Endothelial cell (in vitro differentiated cells): ENCODE measurements at places on chromosomes 1 and 21. TPM values are rescaled to one million over a fixed set of nuclear protein-coding genes. Genes with fewer than 3 reads are reported as not detected.

- no peak for DNase-seq
Measured at GRCh38 chr1:174789399-174789798, 210.3 kb upstream of the CACYBP start.

The DYNLT4 gene
- total RNA-seq, result 1.4 TPM

DNA sequence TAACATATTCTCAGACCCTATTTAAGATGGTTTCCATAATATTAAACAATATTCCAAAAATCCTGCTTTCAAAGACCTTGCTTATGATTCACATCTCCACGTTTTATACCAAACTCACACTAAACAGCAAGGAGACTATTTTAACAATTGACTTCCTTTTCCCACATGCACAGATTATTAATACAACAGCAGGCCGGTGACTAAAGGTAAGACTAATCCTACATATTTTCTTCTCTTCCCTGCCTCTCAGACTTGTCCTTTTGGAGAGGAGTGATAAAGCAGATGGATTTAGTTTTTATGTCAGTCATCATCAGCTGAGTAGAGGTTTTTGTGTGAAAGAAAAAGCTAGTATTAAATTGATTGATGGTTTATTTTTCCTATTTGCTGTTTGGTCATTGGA is 400.6 kb downstream of the NTNG1 start:
- DNase-seq, result no peak

DNA sequence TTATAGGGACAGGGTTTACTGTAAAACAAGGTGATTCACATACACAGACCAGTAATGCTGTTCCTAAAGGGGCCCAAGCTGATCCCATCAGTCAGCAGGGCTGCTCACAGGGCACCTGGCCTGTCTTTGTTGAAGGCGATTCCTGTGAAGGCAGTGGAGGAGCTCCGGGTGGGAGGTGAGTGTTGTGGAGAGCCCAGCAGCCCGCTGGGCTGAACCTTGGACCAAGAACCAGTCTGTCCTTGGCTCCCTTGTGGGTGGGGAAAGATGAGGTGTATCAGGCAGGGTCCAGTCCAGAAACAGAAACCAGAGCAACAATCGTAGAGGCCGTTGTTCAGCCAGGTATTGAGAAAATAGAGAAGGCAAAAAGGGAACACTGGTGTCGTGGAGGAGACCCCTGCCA is 12.5 kb downstream of the PDXK start:
- no peak for DNase-seq

DNA sequence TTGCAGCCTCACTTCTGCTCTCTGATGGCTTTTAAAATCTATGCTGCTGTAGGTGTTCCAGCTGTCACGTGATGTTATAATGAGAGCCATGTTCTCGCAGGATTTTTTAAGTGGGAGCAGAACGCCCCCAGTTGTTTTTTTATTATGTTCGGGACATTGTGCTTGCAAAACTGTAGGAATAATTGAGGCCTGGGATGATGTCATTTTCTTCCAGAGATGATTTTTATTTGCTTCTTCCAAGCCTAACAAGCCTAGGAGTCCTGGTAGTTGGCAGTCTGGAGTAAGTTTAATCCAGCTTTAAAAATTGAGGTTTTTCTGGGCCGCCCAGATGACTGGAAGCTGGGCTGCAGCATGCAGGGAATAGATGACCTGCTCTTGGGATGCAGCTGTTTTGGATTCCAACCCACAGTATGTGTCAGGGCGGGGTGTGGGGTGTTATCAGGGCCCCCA is 34.6 kb upstream of the CHIT1 start:
- DNase-seq, result no peak

DNA sequence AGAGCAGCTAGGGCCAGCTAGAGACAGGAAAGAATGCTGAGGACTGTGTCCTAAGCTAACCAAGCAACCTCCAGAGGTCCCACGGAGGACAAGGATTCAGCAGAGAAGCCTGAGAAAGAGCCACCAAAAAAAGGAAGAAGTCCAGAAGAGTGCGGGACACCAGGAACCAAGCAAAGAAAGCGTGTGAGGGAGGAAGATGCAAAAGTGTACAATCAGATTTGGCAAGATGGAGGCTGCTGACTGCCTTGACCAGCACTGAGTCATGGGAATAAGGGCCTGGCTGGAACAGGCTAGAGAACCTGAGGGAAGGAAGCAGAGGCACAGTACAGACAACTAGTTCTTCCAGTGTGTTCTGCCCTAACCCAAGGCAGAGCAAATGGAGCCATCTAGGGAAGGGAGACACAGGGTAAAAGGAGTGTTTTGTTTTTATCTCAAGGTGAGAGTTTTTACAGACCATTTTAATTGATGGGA is 18.5 kb downstream of the TP53BP2 start:
- no peak for DNase-seq

DNA sequence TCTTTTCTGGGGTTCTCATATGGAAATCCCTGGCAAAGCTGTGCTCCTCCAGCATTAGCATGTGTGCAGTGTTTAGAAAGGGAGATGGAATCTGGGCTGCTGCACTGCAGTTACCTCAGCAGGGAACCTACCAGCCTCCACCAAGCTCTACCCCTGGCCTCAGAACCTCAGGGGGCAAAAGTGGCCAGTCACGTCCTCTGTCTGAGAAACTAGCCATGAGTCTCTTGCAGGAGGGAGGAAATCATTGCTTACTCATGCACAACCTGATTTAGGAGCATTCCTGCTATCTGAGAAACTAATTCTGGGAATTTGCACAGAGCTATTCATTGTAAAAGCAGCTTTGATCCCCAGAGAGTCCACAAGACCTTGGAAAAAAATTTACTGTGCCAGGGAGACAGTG is 80.6 kb upstream of the IPO9 start:
- DNase-seq, result no peak

The GJA8 gene
- total RNA-seq, result not detected
